ENCODE measurements at places on chromosomes 1 and 21.

DNA sequence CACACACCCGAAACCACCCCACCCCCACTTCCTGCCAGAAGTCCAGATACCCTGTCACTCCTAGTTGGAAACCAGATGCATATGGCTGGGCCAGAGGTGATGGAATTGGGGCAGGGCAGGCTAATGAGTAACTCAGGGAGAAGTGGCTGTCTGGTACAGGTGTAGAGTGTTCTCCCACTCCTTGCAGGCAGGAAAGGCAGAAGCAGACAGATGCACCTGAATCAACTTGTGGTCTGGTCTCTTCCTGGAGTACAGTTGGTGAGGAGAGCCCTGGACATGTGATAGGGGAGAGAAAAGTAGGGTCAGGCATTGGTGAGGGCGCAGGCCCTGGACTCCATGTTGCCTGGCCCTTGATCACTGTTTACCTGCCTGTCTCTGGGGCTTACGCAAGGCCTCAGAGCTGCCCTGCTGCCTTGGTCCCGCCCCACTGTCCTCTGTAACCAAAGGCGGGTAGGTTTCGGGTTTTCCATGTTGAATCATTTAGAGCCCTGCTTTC is 2.5 kb downstream of the CGN start:
- no peak for DNase-seq

- DNase-seq, result no peak
Measured at GRCh38 chr1:170145770-170146676, at the start of gene NTMT2. TSS of gene NTMT2 (plus strand) at chr1:170145959. CDS start at chr1:170146108, 149 bp downstream.

GRCh38 chr1:51517361-51518032 is 1.6 kb downstream of the EPS15 start:
- no peak for DNase-seq

DNA sequence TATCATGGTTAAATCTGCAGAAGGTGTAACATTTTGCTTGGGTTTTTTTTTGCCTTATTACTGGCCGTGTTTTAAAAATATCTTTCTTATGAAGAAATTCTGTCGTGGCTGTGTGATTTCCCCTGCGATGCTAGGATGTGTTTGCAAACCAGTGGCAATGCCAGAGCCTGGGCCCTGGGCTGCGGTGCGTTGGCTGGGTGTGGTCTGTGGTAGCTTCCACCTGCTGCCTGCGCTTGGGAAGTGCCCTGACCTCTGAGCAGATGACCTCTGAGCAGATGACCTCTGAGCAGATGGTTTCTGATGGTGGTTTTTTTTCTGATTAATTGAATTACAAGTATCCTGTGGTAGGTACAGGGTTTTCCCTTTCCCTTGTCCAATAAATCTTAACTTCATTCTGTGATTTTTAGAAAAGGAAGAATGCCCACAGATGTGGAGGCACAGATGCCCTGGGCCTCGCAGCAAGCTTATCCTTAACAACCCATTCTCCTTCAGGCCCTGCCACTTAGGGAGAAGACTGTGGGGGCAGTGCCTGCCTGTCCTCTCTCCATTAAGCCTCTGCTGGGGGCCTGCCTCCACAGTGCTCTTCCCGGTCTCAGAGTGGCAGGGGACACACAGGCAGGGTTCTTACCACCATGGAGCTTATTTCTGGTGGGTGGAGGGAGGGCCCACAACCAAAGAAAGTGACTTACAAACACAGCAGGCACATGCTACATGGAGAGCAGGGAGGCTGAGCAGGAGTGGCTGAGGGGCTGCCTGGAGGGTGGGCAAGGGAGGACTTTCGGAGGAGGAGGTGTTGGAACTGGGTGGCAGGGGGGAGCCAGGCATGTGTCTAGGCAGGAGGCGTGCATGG is 81.7 kb downstream of the PCBP3 start:
- DNase-seq, result no peak

DNA sequence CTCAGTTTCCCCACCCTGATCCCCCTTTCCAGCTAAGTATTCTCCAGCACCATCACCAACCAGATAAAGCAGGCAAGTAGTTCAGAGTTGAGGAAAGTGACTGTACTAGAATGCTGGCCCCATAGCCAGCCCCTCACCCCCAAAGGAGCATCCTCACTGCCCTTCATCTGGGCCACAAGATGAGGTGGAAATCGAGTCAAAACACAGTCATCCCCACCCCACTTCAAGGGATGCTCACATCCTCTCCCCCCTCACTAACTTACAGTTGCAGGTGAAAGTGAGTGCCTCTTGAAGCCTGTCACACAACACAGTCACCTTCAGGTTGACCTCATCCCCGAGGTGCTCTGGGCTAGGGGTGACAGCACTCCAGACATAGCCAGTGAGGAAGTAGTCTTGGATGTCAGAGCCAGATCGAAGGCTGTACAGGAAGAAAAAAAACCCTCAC is 30.4 kb downstream of the PIK3C2B start:
- DNase-seq, result no peak

- DNase-seq, result no peak
Measured at GRCh38 chr21:17799414-17800164, 19.6 kb downstream of the C21orf91 start.

DNA sequence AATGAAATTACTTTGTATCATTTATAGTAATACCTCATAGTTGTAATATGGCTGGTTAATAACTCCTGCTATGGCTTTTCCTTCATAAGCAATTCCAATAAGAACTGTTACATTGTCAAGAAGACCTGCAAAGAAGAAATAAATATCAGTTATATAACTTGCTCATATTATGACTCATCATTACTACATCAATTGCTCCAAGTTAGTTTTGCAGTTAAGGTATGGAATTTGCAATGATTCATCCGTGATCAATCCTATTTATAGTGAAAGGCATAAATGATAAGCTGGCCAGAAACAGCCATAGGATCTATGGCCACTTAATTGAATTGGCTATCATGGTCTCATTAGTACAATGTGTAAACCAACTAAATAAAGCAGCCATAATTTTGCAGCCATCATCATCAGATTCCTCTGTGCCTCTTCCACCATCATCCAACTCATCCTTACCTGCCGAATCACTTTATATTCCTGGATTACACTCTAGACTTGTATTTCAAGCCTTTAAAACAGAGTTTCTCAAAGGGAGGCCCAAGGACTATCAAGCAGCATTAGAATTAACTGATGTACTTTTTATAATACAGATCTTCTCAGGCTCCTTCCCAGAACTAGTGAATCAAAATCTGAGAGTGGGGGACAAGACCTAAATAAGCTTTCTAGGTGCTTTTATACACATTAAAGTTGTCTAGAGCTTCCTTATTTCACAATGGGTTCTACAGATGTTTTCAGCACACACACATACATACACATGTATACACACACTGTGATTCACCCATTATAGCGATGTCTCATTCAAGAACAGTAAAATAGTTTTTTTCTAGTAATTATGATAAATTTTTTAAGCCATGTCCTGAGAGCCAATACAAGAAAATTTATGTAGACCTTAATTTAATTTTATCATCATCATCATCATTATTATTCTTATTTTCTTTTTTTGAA is 21.2 kb upstream of the EPRS1 start:
- DNase-seq, result no peak

GRCh38 chr1:117838911-117839310 is 90.5 kb downstream of the GDAP2 start:
- DNase-seq, result no peak

- no peak for DNase-seq
Measured at GRCh38 chr1:83997631-83998030, 1.3 kb downstream of the TTLL7 start.

- DNase-seq, result no peak
Measured at GRCh38 chr1:19397217-19397945, 85.3 kb downstream of the SLC66A1 start.

- DNase-seq, result no peak
Measured at GRCh38 chr1:181398544-181398943, 84.8 kb upstream of the CACNA1E start.

DNA sequence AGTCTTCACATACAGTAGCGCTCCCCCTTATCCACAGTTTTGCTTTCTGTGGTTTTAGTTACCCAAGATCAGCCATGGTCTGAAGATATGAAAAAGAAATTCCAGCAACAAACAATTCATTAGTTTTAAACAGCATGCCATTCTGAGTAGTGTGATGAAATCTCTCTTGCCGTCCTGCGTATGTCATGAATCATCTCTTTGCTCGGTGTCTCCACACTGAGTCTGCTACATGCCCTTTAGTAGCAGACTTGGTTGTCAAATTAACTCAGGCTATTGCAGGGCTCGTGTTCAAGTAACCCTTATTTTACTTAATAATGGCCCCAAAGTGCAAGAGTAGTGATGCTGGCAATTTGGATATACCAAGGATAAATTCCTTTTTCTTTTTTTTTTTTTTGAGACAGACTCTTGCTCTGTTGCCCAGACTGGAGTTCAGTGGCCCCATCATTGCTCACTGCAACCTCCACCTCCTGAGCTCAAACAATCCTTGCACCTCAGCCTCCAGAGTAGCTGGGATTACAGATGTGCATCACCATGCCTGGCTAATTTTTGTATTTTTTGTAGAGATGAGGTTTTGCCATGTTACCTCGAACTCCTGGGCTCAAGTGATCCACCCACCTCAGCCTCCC is 22.6 kb downstream of the PHACTR4 start:
- DNase-seq, result no peak

- no peak for DNase-seq
Measured at GRCh38 chr1:72846476-72847278, 564.3 kb upstream of the NEGR1 start.

GRCh38 chr1:150168960-150169601 is 19.4 kb downstream of the PLEKHO1 start:
- DNase-seq, result no peak

DNA sequence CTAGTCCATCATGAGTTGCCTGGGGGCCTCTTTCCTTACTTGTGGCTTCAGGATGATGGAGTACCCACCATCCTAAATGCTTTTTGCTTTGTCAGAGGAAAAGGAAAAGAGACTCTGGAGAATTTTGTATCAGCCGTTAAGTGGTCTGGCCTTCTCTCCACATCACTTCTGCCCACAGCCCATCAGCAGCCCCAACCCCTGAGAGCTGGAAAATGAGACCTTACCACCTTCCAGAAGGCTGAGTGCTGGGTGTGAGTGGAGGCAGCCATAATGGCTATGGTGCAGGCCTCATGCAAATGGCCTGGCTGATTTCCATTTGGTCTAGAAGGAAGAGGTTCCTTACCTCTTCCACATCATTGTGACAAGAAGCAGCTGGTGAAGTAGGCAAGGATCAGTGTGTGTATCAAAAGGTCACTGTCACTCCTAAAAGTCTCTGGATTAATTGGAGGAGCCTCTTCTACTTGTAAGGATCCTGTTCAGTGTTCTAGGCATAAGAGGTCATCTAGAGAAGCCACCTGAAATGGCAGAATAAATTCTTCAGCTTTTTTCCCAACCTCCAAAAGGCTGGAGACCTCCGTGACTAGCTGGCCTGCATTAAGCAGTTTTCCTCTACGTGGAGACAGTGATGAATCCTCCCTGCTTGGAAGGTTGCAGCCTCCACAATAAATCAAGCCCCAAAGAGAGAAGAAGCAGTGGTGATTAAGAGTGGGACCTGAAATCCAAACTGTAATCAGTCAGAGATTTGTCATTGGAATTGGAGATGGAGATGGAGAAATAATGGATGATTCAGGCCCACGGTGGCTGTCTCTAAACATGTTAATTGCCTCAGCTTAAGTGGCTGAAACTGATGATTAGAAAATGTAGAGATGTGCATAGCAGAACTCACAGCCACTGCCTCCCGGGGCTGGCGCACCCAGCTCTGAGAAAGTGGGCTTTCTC is 111.5 kb downstream of the CNIH3 start:
- DNase-seq, result no peak

GRCh38 chr1:177858332-177858821 is 111.5 kb downstream of the SEC16B start:
- no peak for DNase-seq

DNA sequence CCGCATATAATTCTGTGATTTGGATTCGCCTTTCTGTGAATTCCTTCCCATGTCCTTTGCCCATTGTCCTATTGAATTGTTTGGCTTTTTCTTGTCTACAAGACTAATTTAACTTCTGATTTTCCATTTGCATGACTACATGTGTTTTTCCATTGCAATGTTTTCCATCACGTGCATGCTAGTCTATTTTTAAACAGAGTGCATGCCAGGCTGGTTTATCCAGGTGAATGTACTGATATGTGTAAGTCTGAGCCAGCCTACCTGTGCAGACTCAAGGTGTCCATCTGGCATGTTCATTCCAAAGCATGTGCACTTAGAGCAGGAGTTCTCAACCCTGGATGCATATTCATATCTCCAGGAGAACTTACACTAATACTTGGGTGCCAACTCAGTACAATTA is 59.7 kb downstream of the INAVA start:
- no peak for DNase-seq

GRCh38 chr1:91745640-91746373 is 140.1 kb downstream of the TGFBR3 start:
- no peak for DNase-seq

DNA sequence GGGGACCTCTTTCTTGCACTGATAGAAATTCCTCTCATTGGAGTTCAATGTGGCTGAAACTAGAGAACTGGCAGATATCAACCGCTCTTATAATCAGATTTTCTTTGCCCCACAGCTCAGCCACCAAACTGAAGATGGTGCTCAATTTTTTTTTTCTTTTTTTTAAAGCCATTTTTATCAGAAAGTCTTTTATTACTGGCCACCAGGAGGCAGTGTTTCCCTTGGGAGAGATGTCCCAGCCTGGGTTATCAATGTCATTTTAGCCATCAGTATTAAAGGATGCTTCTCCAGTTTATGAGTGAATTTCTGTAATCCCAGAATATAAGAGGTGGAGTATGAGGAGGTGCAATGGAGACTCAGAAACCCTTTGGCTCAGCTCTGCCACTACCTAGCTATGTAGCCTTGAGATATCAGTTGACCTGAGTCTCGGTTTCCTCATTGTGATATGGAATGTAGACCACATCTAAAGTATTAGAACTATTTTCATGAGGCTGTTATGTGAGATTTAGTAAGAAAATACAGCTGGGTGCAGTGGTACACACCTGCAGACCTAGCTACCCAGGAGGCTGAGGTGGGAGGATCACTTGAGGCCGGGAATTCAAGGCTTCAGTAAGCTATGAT is 27.6 kb downstream of the CD244 start:
- no peak for DNase-seq

DNA sequence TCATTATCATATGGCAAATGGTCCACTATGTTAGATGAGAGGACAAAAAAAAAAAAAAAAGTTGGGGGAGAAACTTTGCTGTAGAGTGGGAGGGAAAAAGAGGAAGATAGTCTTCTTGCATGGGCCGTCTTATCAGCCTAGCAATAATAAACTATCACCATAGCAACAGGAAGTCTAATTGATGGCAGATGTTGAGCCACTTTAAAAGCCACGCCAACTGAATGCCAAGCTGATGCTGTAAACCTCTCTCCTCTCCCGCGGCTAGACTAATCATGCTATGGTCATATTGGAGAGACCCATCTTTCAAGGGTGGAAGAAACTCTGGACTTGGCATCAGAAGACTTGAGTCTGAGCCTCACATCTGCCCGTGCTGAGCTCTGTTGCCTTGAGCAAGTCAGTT is 122.2 kb upstream of the HOOK1 start:
- no peak for DNase-seq

DNA sequence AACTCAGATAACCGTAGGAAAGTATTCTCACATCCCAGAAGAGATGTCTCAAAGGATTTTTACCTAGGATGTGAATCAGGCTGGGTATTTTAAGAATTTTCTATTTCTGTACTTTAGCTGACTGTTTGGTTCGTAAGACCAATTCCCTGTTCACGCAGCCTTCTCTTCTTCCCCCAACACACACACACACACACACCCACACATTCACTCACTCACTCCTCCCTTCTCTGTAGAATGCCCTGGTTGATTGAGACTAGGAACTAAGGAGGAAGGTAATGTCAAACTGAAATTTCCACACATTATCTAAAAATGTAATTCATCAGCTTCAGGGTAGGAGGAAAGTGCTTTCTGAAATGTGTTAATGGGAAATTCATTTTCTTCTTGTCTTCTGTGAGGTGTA is 43.5 kb downstream of the ELAVL4 start:
- no peak for DNase-seq

GRCh38 chr1:17893891-17894631 is 138.9 kb downstream of the ACTL8 start:
- no peak for DNase-seq
